CD4-positive, alpha-beta T cell treated with Interleukin-21 for 1 hour (primary cell): ENCODE measurements at places on chromosomes 4 and X.
A peak's percentile ranks its signal among the peaks of the same experiment; 100 is the strongest.

GRCh38 chrX:140501940-140502468 lies 2.9 kb downstream of the SOX3 start:
- no peak for DNase-seq

GRCh38 chr4:25914670-25915352 lies 791 bp downstream of the SMIM20 start:
- DNase-seq = no peak

DNA sequence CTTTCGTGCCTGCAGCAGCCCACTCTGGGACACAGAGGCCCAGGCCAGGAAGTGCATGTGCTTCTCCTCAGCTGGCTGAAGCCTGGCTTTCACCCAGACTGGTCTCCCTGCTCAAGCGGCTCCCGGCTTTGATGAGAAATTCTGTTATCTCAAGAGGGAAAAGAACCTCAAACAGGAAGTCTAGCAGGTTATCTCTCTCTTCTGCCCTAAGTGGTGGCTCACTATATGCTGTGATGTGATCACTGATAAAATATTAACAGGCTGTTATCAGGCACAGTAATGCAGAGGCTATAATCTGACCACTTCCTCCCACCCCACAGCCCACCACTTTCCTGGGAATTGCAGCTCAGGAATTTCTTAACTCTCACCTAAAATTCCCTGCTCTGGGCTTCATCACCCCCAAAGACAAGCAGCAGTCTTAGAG lies 13.3 kb downstream of the CLDN2 start:
- no peak for DNase-seq

GRCh38 chr4:155809835-155810234 lies 51.0 kb downstream of the GUCY1B1 start:
- DNase-seq = peak; percentile 58

DNA sequence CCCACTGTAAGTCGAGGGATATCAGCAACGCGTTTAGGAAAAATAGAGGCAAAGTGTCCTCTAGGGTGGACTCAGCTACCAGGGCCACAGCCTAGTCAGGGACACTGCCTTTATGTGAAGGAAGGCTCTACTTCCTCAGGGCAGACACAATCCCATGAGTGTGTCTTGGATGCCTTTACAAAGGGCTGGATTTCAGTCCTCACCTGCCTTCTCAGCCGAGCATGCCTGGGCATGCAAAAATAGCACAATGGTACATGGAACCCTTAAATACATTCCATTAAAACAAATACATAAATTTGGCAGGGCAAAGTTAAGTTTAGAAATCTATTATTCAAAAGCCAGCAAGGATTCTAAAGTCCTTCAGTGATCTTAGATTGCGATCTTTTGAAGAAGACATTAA lies 51.1 kb downstream of the DMD start:
- no peak for DNase-seq

GRCh38 chr4:151931563-151931962 lies 170.8 kb upstream of the GATB start:
- no peak for DNase-seq

DNA sequence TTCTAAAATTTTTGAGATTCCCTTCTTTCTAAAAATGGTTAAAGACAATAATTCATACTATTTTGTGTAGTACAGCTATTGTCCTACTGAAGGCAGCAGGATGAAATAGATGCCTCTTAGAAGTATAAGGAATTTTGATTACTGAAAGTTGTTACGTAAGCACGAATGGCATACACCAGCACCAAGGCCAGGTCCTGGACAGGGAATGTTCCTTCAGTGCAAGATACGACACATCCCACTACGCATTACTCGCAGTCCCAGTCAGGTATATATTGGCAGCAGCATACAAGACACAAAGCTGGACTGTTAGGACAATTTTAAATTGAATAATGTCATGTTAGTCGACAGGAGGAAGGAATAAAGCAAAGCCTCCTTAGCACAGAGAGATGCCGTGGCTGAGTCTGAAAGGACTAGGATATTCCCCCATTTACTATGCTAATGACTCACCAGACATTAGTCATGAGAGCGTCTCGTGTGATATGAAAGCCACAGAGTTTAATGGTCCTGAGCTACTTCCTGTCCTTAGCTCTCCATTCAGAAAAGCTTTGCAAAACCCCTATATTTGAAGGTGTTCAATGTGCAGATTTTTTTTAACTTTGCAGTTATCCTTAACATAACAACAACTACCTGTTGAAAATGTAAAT lies 504.3 kb downstream of the FAM133A start:
- no peak for DNase-seq

DNA sequence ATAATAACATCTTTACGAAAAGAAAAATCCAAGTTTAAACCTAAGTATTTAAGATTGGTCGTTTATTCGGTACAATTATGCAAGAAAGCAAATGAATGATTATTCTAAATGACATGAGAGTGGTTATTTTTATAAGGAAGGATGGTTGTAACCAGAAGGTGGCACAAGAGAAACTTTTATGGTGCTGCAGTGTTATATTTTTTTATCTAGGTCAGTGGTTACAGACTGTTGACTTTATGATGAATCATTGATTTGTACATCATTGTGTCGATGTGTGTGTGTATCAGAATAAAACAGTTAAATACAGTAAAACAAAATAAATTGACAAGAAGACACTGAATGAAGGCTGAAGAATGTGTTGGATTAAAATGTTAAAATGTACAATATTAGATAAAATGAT lies 9.8 kb downstream of the DCAF8L2 start:
- DNase-seq = no peak

GRCh38 chr4:80619070-80619674 lies 283.6 kb downstream of the CFAP299 start:
- DNase-seq = no peak

DNA sequence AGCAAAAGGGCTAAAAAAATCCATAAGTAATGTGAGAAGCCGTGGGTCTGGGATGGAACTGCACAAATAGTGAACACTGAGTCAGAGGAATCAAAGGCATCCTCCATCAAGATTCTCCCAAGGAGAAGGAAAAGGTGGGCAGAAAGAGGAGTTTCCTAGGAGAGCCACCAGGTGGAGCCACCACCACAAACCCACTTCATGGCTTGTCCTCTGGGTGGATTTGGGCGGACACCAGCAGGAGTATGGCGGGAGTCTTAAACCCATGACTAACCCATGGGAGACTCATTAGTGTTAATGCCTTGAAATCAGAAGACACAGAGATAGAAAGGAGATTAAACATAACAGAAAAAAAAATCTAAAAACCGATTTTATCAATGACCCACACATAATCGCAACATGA lies 147.7 kb downstream of the SH3KBP1 start:
- DNase-seq = peak; percentile 49

- no peak for DNase-seq
These were observed 57.0 kb downstream of the PLAC1 start for GRCh38 chrX:134601240-134601765.

GRCh38 chr4:53704329-53704728 lies 113.0 kb upstream of the LNX1 start:
- no peak for DNase-seq

GRCh38 chr4:31370866-31371465 lies 650.8 kb downstream of the PCDH7 start:
- no peak for DNase-seq

- no peak for DNase-seq
These were observed 132.4 kb downstream of the CORIN start for GRCh38 chr4:47705326-47705981.

DNA sequence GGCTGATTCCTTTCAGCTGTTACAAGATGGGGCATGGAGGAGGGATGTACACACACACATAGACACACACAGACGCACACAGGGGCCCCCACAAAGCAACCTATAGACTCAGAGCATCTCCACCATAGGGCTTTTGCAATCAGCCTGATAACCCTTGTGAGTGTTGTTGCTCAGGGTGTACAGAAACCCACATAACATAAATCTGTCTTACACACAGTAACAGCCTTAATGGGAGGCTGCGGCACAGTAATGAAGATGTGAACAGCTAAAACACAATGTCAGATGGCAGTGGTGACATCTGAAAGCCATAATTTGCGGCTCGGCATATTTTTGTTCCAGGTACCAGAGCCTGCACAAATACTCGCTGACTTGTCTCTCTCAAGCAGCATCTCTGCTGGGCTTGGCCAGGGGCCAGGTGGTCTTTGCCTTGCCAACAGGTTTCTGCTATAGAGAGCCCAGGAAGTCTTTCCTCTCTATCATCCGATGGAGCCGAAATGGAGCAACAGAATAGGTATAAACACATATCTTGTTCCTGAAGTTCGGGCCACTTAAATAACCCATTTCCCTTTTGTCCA lies 357.2 kb upstream of the GATB start:
- no peak for DNase-seq

DNA sequence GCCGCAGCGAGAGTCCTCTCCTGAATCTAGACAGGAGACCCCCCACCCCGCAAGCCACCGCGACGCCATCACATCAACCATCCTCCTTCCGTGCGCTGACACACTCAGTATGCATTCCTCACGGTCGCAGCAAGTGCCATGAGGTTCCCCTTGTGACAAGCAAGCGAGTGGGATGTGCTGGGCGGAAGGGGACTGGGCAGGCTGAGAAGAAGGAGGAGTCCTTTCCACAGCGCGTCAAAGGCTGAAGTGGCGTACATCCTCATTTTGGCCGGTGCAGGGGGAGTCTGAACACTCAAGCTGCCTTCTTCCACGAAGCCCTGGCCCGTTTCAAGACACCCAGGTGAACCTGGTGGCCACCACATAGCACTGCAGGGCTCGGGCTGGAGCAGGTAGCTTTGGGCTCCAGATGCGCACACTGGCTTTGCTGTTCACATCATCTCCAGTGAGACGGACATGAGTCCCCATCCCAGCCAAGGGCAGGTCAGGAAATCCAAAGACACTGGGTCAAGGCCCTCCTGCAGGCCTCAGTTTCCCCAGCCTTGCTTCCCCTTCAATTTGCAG lies 30.4 kb downstream of the CCNQ start:
- DNase-seq = no peak

DNA sequence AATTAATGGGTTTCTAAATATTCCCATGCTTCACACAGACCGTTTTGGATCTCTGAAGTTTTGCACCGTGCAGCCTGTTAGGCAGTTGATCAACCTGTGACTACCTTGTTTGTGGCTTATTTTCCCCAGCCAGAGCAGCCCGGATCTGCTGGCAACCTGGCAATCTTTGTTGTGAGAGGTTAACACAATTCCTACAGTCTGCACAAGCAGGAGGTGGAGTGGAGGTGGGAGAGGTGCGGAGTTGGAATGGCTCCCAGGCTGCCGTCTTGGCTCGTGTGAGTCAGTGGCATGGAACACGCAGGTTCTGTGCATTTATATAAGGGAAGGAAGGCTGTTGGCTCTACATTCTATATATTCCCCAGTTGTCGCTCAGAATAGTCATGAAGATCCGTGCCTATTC lies 70.9 kb upstream of the STOX2 start:
- DNase-seq = no peak

DNA sequence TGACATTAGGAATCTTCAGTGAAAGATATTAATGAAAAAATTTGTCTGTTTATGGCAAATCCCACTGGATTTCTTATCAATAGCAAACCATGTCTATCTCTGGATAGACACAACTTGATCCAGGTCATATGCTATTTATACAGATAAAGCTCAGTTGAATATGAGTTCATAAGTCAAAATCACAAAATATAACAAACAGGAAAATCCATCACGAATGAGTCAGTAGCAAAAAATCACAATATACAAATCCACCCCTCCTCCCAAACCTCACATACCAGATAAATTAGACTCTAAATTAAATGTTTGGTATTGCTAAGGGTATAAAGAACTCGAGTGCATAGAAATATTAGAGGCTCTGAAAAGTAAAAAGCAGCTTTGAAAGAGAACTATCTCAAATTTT lies 420.5 kb downstream of the TLL1 start:
- DNase-seq = no peak

DNA sequence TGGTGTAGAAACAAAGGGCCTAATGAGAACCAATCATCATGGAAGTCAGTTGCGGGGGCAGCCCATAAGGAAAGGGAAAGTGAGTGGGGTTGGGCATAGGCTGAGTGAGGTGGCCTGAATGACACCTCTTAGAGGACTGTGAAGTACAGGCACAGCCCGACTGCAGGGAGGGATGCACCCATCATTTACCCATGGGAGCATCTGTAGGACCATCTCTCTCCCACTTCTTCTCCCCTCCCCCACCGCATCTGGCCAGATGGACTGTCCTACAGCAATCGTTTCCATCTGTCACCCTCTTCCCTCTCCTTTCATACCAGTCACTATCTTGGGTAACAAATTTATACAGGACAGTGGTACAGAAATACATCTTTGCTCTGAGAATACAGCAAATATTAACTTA lies 4.2 kb downstream of the STBD1 start:
- no peak for DNase-seq

DNA sequence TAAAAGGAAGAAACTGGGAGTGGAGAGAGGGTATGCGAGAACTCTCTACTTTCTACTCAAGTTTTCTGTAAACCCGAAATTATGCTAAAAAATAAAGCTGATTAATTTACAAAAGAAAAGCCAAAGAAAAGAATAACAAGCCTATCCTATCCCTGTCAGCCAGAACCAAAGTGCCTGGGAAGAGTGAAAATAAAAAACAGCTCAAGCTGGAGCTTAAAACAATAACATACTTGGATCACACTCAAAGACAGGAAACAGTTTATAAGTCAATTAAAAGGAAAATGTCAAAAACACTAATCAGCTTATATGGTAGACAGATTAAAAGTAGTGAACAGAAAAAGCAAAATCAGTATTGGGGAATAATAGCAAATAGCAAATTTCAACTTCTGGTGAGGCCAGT lies 139.4 kb downstream of the FRYL start:
- no peak for DNase-seq

GRCh38 chr4:94519019-94519418 lies 67.3 kb downstream of the PDLIM5 start:
- DNase-seq = no peak

DNA sequence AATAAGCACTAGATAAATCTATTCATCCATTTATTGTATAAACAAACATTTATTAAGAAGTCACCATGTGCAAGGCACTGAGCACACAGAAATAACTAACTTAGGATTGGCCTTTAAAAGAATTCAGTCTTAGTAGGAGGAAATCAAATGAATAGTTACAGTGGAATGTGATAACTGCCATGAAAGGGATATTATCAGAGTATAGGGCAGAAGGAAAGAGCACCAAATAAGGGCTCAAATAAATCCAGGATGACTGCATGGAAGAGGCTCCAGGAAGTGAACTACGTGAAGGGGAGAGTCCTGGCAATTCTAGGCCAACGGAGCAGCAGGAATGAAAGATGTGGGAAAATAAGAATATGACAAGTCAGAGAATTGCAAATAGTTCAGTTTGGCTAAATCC lies 406.0 kb downstream of the INPP4B start:
- DNase-seq = no peak

DNA sequence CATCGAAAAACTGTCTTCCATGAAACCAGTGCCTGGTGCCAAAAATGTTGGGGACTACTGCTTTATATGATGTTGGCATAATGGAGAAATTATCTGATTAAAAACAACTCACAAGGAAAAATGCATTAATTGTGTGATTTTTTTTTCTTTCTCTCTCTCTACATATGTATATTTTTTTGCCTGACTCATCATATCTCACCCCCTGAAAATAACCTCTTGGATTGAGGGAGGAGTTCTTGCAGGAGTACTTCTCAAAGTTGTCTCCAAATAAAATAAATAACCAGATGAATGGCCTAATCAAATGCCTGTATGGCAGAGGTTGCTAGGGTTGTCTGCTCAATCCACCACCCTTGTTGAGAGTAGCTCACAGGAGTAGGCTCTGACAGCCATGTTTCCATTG lies 19.9 kb upstream of the TNIP3 start:
- DNase-seq = no peak

- no peak for DNase-seq
These were observed 31.0 kb downstream of the FRYL start for GRCh38 chr4:48748949-48749596.

- peak; percentile 62 for DNase-seq
These were observed 746 bp downstream of the REST start for GRCh38 chr4:56908206-56909085.

GRCh38 chr4:176300036-176300435 lies 19.7 kb upstream of the SPCS3 start:
- no peak for DNase-seq
